ENCODE measurements at places on chromosomes 6 and 20. TPM values are rescaled to one million over a fixed set of nuclear protein-coding genes. Genes with fewer than 3 reads are reported as not detected.

GRCh38 chr6:156720691-156721685, 56.2 kb upstream of the ARID1B start:
- DNase-seq, result peak; percentile 29

DNA sequence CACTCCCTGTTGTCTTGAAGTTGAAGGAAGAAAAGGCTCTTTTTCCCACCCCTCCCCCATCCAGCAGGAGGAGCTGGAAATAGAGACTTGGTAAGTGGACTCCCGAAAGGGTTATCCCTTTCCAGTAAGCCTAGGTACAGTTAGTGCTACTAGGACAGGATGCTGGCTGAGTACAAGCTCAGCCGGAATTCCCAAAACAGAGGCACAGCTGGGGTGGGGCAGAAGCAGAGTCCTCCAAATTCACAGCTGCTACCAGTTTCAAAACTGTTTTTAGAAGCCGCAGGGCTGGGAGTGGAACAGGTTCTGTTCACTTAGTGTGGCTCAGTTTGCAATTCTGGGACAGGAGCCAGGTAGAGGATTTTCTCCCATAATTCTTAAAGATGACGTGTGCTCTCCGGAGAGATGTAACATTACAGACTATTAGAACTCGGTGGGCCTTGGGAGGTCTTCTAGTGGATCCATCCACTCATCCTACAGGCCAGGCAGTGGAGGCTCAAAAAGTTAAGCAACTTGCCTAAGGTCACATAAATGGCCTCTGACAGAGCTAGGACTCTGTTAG, 19.0 kb upstream of the UTRN start:
- peak; percentile 52 for DNase-seq

GRCh38 chr6:137261761-137262160, 42.6 kb upstream of the IFNGR1 start:
- DNase-seq, result no peak

ADAM33 gene
- not detected for total RNA-seq

DNA sequence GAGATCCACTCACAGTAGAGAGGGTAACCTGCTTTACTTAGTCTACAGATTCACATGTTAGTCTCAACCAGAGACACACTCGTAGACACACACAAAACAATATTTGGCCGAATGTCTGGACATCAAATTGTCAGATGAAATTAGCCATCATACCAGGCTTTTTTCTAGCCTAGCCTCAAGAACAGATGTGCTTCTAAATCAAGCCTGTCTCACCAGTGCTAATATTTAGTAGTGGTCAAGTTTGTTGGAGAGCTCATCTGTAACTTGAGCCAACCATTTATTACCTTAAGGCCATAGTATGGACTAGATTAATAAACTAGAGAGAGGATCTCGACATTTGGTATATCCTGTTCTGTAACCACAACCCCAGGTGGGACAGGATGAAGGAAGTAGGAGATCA, 1118.8 kb upstream of the MAP3K7 start:
- DNase-seq, result no peak

PNPLA1 gene
- not detected for total RNA-seq

GRCh38 chr6:154615483-154616025, 105.1 kb upstream of the CNKSR3 start:
- DNase-seq, result peak; percentile 85

PSORS1C1 gene
- total RNA-seq, result 6.7 TPM

- DNase-seq, result peak; percentile 85
These were observed 158.2 kb upstream of the PRND start for GRCh38 chr20:4563534-4563933.

- DNase-seq, result no peak
These were observed 71.1 kb upstream of the THEMIS start for GRCh38 chr6:127971945-127972391.

DNA sequence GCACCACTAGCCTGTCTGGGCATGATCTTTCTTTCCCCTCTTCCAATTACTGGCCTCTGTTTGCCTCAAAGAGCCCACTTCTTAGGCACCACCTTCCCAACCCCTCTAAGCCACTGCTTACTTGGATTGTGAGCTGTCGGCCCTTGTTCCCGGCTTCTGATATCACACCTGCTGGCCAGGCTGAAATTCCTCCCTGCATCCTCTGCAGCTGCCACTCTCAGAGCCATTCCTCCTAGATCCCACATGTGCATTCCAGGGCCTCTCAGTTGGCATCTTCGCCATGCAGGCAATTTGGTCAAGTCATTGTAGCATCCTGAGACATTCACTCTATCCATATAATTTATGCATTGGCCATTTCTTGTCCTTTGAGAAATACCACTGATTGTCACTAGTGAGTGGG, 135.9 kb downstream of the OLIG3 start:
- no peak for DNase-seq

DNA sequence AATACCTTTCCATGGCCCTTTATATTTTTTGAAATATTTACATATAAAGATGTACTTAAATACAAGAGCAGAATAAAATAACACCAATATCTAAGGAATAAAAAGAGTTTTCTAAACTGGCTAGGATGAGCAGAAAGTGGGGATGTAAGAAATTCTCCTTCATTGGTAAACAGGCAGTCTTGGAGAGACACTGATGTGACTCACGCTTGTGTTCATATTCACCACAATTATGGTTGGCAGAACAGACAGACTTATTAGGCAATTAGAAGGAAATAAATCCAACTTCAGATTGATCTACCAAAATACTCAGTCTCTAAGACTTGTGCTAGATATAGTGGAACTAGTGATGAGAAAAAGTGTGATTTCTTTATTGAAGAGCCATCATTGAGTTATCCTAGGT, 463.7 kb downstream of the CDC5L start:
- DNase-seq, result no peak

GRCh38 chr6:66838764-66839163, 1131.7 kb upstream of the EYS start:
- DNase-seq, result no peak

DEFB110 gene
- total RNA-seq, result not detected

- DNase-seq, result no peak
These were observed 337 bp downstream of the ESF1 start for GRCh38 chr20:13784271-13784892.

TRIM38 gene
- total RNA-seq, result 4.8 TPM

GRCh38 chr6:165404296-165404695, 94.9 kb upstream of the C6orf118 start:
- DNase-seq, result no peak

TGM3 gene
- not detected for total RNA-seq

MOXD1 gene
- under 0.01 TPM for total RNA-seq

SLC29A1 gene
- total RNA-seq, result 25.3 TPM

DNA sequence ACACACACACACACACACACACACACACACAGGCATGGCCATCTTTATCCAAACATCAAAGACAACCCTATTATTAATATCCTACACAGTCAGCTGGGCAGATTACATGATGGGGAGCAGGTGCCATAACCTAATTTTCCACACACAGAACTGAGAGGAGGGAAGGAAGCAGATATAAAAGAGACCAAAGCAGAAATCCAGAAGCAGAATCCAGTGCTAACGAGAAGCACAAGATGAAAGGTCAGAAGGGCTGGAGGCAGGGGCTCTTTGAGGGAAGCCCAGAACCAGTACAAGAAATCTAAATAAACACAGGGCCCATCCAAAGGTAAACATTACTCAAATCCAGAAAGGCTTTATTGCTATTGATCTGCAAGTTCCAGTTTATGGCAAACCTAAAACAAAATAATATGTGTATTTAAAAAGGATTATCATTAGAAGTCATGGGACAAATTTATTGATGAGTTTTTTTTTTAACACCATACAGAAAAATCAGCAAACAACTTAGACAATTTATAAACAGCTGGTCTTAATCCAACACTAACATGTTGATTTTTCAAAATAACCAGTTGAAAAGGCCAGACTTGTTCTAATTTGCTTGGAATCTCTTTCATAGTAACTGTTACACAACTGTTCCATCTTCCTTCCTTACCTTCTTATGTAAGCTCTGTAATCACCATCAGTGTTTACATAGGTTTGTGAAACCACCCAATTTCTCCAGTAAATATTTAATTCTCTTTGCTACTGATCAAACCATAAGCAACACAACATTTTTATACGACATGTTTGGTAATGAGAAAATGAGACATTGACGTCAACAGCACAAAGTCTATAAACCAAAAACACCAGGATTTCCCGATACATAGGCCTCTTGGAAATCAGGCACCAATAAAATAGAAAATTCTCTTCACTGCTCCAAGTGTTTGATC, 34.2 kb downstream of the SLC23A2 start:
- DNase-seq, result no peak

GRCh38 chr20:10228330-10228729, 9.7 kb downstream of the SNAP25 start:
- no peak for DNase-seq

DNA sequence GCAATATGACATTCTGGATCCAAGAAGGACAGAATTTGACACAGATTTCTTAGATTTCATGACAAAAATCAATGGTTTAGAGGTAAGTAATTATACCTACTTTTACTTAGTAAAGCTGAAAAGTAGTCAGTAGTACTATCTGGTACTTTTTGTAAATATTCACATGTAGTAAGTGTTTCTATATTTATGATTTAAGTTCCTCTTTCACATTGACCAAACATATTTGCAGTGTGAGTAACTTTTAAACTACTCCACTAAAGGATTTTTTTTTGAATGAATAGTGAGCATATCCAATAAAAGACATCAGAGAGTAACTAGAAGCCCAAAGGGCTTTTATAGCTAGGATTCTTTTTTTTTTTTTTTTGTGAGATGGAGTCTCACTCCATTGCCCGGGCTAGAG, 60.8 kb downstream of the DNAH8 start:
- DNase-seq, result no peak

TPBG gene
- 3.4 TPM for total RNA-seq

DNA sequence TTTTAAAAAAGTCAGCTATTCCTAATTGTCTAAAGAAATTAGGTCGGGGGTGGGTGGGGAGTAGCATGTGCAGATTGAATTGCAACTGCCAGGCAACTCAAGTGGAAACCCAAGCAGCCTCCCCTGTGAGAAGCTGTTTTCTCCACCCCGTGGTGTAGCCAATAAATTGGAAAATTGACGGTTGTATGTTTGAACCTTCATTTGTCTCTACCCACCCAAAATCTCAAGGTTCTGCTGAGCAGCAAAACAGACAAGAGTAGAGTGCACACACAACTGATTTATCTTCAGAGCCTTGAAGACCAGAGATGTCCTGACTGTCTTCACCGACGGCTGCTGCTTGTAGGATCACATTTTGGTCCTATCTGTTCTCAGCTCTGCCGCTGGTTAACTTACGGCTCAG, 88.5 kb downstream of the DTD1 start:
- no peak for DNase-seq

- DNase-seq, result no peak
These were observed 8.5 kb upstream of the KCNK15 start for GRCh38 chr20:44737116-44737515.

DNA sequence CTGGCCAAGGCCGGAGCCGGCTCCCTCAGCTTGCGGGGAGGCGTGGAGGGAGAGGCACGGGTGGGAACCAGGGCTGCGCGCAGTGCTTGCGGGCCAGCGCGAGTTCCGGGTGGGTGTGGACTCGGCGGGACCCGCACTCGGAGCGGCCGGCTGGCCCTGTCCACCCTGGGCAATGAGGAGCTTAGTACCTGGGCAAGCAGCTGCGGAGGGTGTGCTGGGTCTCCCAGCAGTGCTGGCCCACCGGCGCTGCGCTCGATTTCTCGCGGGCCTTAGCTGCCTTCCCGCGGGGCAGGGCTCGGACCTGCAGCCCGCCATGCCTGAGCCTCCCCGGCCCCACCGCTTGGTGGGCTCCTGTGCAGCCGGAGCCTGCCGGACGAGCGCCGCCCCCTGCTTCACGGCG, 91.4 kb upstream of the MAN1A1 start:
- DNase-seq, result no peak

GRCh38 chr20:48310305-48310704, 517.5 kb downstream of the PREX1 start:
- no peak for DNase-seq

- DNase-seq, result no peak
These were observed 587 bp downstream of the IP6K3 start for GRCh38 chr6:33746036-33746600.

DNA sequence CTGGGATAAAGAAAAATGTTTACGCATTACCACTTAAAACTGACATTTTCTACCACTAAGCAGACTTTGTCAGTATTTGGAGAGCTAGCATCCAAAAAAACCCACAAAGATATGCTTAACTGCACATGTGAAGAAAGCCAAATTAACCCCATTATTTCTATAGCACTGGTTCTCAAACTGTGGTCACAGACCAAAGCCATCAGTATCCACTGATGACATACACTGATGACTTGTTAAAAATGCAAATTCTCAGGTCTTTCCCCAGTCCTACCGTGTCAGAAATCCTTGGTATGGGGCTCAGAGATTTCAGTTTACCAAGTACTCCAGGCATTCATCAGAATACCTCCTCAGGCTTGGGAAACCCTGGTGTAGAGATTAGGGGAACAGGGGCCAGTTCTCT, 230.2 kb downstream of the PTPRK start:
- DNase-seq, result no peak

DNA sequence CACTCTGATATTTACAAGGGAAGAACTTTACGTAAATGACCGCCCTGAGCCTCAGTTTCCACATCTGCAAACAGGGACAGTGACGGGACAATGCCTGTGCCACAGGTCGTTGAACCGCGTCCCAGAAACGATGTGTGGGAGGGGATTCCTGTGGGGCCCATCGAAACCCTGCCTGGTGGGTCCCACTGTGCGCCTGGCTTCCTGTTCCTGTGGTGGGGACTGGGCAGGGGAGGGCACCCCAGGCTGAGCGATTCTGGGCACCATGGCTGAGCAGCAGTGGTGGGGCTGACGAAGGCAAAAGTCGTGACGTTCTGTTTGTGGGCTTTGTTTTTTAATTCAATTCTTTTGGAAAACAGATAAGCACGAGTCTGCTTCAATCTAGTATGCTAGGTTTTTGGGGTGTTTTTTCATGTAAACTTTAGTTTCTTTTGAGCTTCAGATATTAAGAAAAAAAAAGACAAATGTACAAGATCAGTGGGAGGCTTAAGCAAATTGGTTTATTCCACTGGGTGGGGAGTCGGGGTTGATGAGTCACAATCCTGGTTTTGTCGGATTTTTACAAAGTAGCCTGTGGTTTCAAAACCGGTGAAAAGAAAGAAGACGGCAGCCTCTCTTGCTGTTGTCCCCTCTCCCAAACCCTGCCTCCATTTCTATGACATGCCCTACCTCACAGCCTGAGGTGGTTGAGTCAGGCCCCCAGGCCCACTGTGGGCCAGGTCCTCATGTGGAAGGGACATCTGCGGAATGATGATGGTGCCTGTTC, 40.4 kb downstream of the GNAS-AS1 start:
- DNase-seq, result no peak

ZMYND8 gene
- 74.8 TPM for total RNA-seq

GRCh38 chr20:8357703-8358102, 225.6 kb downstream of the PLCB1 start:
- DNase-seq, result no peak

DNA sequence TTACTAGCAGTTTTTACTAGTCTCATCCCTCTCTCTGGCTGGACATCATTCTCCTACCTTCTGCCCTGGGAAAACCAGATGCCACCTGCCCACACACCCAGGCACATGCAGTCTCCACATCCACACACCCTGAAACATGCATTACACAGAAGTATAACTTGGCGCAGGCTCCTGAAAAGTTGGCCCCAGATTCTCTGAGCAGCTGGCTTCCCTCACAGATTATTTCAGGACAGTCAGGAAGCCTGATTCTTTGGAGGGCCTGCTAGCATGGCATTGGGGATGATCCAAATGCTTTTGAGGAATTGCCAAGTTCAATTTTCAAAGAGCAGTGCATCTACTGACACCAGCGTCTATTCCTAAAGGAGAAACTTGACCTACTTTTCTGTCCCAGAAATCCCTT, 27.8 kb upstream of the KIF16B start:
- DNase-seq, result no peak
